ENCODE measurements at places on chromosomes 6 and 20.

DNA sequence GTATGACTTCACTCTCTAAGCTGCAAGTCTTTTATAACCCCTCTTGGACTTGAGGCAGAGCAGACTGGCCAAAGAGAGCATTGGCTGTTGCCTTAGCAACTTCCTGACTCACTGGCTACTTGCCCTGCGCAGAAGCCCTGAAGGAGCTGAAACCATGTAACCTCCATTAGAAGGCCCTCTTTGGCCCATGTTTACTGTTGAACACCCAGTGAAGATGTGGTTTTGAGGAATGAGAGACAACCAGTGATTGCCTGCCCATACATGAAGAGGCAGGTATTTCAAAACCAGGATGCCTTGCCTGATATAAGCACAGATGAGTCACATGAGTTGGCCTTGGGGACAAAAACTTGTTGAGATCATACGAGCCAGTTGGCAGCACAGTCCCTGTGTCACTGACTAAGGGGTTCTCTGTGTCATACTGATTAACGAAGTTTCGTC lies 182.5 kb downstream of the EDN1 start:
- DNase-seq, result no peak

DNA sequence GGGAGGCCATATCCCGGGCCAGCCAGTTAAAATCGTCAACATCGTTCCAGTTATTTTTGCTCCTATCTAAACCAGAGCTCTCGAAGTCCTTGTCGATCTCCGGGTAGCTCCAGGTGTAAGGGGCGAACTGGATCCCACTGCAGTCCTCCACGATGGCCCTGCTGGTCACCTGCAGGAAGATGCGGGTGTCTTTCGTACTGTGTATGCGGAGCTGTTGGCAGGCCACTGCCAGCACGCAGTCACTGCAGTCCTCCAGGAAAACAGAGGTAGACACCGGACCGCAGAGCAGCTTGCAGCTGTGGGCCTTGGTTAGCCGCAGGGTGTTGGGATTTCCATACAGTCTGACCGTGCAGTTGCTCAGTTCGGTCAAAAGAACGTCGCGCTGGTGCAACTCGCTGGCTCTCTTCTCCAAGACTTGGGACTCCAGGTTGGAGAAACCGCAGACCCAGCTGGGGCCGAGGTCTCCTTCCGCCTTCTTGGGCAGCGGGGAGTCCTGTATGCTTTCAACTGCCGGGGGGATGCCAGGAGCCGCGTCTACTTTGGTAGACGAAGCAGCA lies 742 bp downstream of the TBCC start:
- no peak for DNase-seq

GRCh38 chr6:139577124-139577762 lies 202.8 kb upstream of the CITED2 start:
- no peak for DNase-seq

DNA sequence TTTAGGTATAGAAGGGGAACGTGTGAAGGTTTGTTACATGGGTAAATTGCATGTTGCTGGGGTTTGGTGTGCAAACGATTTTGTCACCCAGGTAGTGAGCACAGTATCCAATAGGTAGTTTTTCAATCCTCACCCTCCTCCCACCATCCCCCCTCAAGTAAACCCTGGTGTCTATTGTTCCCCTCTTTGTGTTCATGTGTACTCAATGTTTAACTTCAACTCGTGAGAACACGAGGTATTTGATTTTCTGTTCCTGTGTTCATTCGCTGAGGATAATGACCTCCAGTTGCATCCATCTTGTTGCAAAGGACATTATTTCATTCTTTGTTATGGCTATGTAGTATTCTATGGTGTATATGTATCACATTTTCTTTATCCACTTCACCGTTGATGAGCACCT lies 11.6 kb upstream of the VNN1 start:
- no peak for DNase-seq

DNA sequence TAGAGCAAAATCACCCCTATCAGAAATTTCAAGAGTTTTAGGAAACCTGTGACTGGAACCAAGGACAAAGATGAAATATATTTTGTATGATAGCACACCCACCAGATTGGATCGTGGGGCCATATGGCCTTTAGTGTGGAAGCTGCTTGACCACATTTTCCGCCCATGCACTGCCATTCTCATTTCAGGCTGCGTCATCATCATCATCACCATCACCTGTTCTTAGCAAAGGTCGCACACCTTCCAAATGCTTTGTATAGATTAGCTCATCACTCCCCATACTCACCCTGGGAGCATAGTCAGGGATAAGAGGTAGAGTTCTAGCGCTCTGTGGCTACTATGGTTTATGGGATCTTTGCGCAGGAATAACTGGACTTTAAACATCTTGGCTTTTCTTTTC lies 185.7 kb downstream of the MTHFD1L start:
- DNase-seq, result no peak

- peak; percentile 43 for DNase-seq
These were observed 2.1 kb upstream of the TBXT start for GRCh38 chr6:166169549-166170421.

DNA sequence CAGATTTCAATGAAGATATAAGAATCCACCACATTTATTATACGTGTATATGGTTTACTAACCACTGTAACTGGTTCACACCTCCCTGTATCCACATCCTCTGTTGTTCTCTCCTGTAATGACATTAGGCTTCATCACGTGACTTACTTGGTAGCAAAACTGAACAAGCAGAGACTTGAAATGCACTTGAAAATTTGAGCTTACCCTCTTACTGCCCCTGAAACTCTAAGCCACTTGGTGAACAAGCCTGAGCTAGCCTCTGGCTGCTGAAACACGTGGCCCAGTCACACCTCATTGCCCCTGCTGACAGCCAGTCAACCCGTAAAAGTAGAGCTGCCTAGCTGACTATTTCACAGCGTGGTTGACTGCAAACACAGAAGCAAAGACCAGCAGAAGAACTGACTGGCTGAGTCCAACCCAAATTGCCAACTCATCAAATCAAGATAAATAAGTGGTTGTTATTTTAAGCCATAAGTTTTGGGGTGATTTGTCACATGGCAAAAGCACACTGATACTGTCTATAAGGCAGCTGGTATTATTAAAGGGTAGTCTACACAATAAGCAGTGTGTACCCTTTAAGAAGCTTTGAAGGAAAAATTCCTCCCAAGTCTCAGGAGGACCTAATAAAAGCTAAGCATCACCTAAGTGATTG lies 109.0 kb downstream of the RALGAPA2 start:
- no peak for DNase-seq

All from retina (tissue), 1 donor.